Colonic mucosa (tissue), 4 donors: ENCODE measurements at places on chromosomes 7 and 10. TPM values are rescaled to one million over a fixed set of nuclear protein-coding genes. Genes with fewer than 3 reads are reported as not detected.

GRCh38 chr7:2710286-2710655 lies 22.3 kb downstream of the AMZ1 start:
- no peaks in the 10 kb centered on the region for H3K27me3 ChIP-seq
- no peak overlapping the region for H3K4me3 ChIP-seq
- H3K27ac ChIP-seq = no peak overlapping the region
- no peaks in the 10 kb centered on the region for H3K4me1 ChIP-seq
- no peak for DNase-seq

- DNase-seq = no peak
- H3K27me3 ChIP-seq = peaks cover 3% of the 10 kb centered on the region
- H3K4me1 ChIP-seq = peaks cover 4% of the 10 kb centered on the region
- H3K4me3 ChIP-seq = no peak overlapping the region
Observed at GRCh38 chr10:124386186-124387077, 32.3 kb downstream of the OAT start.

DNA sequence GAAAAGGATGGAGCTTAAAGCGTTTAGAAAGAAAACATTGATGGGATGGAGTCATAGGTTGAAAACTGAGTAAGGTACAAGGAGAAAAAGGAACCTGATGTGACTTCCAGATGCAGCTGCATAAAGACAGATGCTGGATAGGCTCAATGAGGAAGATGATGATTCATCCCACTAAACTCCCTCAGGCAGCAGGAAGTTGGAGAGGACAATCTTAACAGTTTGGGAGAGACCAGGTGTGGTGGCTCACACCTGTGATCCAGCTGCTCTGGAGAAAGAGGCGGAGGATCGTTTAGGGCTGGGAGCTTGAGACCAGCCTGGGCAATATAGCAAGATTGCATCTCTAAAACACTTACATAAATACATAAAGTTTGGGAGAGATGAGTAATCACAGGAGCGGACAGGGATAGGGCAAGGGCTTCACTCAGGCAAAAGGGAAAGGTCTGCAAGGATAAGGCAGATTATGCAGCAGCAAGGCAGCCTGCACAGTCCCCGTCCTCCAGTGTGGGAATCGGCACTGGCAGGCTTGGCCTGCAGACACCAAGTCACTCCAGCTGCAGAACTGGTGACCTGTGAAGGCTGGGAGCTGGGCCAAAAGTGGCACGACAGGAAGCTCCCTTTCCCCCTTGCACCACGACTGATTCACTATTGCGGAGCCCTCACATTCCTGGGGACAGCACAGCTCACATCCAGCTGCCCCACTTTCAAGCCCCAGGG lies 438.5 kb downstream of the GRID1 start:
- no peak overlapping the region for H3K4me3 ChIP-seq
- H3K36me3 ChIP-seq = no peaks in the 10 kb centered on the region
- no peaks in the 10 kb centered on the region for H3K4me1 ChIP-seq
- no peaks in the 10 kb centered on the region for H3K27me3 ChIP-seq
- peak; percentile 38 for DNase-seq

The PTPRE gene
- 18.8 TPM for total RNA-seq

GRCh38 chr7:106285855-106286492 lies 1.2 kb upstream of the NAMPT start:
- H3K27me3 ChIP-seq = no peaks in the 10 kb centered on the region
- no peaks in the 10 kb centered on the region for H3K36me3 ChIP-seq
- no peaks in the 10 kb centered on the region for H3K4me1 ChIP-seq
- peak overlapping the region; percentile 68 for H3K4me3 ChIP-seq

The ZEB1 gene
- 32.3 TPM for total RNA-seq

- H3K27ac ChIP-seq = no peak overlapping the region
- no peaks in the 10 kb centered on the region for H3K36me3 ChIP-seq
- peaks cover 11% of the 10 kb centered on the region for H3K4me1 ChIP-seq
- DNase-seq = no peak
Observed at GRCh38 chr10:15339892-15340291, 31.2 kb downstream of the FAM171A1 start.

The NUTM2D gene
- total RNA-seq = 1.8 TPM

The OR6V1 gene
- total RNA-seq = not detected

The TET1 gene
- 0.57 TPM for total RNA-seq

The NACAD gene
- 3.3 TPM for total RNA-seq

GRCh38 chr7:152086513-152086912 lies 61.0 kb downstream of the GALNT11 start:
- H3K27ac ChIP-seq = no peak overlapping the region
- no peak overlapping the region for H3K4me3 ChIP-seq
- DNase-seq = no peak
- H3K27me3 ChIP-seq = no peaks in the 10 kb centered on the region
- no peaks in the 10 kb centered on the region for H3K36me3 ChIP-seq

The GIMAP2 gene
- total RNA-seq = 6.5 TPM

The CUZD1 gene
- 3.6 TPM for total RNA-seq

GRCh38 chr7:156650042-156650441 lies 9.5 kb downstream of the RNF32 start:
- no peak overlapping the region for H3K4me3 ChIP-seq
- H3K27ac ChIP-seq = no peak overlapping the region
- H3K27me3 ChIP-seq = no peaks in the 10 kb centered on the region
- peak; percentile 45 for DNase-seq

DNA sequence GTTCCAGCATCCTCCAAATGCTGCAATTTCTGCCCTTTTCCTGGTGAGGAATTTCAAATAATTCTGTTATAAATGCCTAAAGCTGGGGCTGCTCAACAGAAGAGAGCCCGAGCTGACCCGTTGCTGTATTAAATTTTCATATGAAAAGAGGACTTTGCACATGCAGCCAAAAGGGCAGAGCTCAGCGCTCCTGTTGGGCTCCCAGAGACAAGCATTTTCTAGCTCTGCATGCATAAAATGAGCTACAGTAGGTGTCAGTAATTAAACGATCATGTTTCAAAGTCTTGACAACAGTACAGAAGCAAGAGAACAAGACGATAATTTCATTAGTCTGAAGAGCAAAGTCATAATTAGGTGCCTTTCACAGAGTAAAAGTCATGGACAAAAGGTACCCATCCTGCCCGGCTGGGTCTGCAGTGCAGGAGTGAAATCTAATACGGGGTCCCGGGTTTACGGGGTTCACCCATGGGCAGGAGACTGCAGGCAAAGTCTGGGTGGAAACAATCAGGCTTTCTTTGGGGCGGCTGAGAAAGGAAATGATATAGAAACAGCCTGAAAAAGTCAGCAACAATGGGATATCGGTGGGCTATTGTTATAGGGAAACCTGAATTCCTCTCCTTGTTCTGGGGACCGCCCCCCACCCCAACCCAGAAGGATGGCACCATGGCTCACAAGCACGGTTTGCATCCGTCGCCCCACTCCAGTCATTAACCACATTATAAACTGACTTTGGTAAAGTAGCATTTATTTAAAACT lies 66.0 kb downstream of the EBF3 start:
- no peak for DNase-seq
- no peak overlapping the region for H3K27ac ChIP-seq
- no peaks in the 10 kb centered on the region for H3K4me1 ChIP-seq
- no peak overlapping the region for H3K4me3 ChIP-seq

The NPFFR1 gene
- total RNA-seq = 0.07 TPM

- no peak overlapping the region for H3K27ac ChIP-seq
- no peaks in the 10 kb centered on the region for H3K27me3 ChIP-seq
Observed at GRCh38 chr7:54839575-54840213, 80.7 kb upstream of the SEC61G start.

The TMEM254 gene
- total RNA-seq = 32.0 TPM

DNA sequence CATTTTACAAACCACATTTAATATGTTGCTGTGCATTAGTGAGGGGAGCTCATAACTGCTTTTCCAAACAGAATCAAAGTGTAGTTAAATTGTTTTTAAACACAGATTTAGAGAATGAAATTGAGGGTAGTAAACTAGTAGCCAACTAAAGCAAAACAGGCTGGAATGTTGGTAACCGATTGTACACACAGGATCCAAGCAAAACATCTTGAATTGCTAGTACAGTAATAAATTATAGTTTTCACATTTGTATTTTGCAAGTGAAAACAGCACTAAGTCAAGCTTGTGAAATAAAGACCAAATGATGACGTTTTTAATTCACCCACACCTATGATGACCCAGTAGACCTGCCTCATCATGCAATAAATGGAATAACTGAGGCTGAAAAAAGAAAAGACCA lies 198.3 kb downstream of the HDAC9 start:
- no peaks in the 10 kb centered on the region for H3K4me1 ChIP-seq
- H3K27ac ChIP-seq = no peak overlapping the region
- no peaks in the 10 kb centered on the region for H3K27me3 ChIP-seq
- H3K36me3 ChIP-seq = no peaks in the 10 kb centered on the region

GRCh38 chr10:104300736-104301292 lies 31.8 kb downstream of the GSTO2 start:
- H3K36me3 ChIP-seq = no peaks in the 10 kb centered on the region
- H3K4me3 ChIP-seq = no peak overlapping the region
- DNase-seq = no peak
- H3K27ac ChIP-seq = peak overlapping the region; percentile 36

The SLC13A4 gene
- total RNA-seq = not detected
